ENCODE measurements at places on chromosomes 12 and 14.

DNA sequence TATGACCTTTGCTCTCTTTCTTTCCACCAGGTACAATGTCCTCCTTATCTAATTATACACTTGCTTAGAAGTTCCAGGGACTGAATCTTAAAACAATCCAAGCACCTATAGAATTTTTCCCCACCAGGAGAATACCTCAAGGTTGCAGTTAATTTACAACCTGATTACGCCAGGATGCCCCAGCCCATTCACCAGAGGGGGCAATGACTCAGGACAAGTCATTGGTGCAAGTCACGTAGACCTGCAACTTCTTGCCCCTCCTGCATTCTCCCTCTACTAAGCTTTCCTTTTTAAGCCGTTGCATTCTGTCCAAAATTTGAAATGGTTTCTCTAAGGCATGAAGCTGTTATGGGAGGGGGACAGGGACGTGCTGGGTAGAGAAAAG lies 111.1 kb upstream of the SCAF11 start:
- no peak for DNase-seq

DNA sequence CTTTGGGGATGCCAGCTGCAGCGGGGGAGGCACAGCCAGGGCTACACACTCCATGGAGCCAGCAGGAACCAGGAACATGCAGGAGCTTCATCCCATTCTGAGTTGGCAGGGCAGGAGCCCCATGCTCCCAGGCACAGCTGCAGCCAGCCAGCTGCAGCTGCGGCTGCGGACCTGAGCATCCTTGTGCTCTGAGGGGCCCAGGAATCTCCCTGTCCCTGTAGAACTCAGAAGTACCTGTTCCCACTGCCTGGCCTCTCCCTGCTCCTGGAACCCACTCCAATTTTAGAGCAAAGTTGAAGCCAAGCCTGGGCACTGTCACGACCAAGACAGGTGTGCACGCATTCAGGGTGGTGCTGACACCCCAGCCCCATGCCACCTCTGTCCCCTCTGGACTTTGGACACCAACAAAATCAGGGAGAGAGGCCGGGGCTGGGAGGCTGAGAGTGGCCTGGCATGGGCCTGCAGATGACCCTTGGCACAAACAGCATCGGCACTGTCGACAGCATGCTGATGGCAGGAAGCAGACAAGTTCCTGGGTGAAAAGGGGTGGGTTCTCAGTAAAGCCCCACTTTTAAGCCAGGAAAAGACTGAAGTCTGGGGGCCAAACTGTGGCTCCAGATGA lies 257.3 kb upstream of the LRFN5 start:
- DNase-seq = no peak

DNA sequence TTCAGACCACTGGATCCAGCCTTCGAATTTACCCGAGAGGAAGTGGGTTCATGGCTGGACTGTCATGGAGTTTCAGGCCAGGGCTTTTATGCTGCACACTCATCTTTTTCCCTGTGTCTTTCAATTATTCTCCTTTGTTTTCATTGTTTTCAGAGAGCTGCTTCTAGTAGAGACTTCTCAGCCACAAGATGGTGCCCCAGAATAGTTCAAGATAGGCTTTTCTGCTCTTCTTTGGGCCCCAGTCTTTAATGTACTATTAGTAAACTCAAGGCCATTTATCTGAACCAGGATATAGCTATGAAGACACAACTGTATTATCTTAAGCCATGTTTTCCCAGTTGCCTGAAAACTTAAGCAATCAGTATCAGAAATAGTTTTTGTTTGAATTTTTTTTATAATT lies 30.4 kb upstream of the PSMA6 start:
- no peak for DNase-seq

DNA sequence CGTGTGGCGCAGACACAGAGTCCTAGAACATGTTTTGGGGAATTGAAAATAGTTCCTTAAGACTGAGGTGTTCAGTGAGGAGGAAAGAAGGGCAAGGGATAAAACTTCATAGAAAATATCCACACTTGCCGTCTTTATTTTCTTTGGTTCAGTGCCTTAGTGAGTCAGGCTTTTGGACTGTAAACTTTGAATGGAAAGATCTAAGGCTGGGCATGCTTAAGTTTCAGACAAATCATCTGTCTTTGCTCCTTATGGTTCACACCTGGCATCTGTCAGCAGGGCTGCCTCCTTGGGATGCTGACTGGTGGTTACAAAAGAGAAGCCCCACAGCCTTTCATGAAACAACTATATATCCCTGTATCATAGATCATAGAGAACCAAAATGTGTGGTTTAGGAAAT lies 136.3 kb upstream of the PRICKLE1 start:
- no peak for DNase-seq

GRCh38 chr14:94582851-94583250 lies 1.6 kb downstream of the SERPINA5 start:
- no peak for DNase-seq

- DNase-seq = no peak
Measured at GRCh38 chr14:33062881-33063280, 124.2 kb downstream of the NPAS3 start.

GRCh38 chr12:28413460-28414109 lies 223.3 kb downstream of the CCDC91 start:
- DNase-seq = no peak

- no peak for DNase-seq
Measured at GRCh38 chr12:112112409-112113133, 4.0 kb upstream of the NAA25 start.

DNA sequence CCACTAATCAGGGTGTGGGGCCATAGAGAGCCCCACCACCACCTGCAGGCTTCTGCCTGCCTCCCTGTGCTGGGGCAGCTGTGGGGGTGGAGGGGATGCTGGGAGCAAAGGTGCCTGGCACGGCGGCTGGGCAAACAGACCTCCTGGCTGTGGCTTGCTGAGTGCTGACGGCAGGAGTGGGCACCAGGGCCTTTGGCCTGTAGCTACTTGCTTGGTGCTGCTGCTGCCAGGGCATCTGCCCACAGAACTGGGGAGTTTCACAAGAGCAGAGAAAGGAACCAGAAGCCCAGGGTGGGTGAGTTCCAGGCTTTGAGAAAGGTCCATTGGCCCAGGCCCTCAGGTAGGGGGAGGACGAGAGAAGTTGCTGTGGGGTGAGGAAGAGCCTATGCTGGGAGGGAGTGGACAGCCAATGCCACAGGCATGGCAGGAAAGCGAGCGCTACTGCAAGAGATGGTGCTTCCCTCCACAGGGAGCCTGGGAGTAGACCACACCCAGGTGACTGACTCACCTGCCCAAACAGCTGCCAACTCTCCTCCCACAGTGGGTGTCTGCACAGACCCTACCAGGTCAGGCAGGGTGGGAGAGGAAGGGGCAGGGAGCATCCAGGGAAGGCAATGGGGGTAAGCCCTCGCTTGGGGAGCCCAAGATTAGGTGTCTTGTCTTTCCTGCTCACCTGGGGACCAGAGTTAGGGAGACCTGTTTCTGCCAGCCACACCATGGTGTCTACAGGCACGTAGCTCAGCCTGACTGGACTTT lies 39.0 kb upstream of the HDAC7 start:
- DNase-seq = no peak

- no peak for DNase-seq
Measured at GRCh38 chr12:113224955-113225354, 3.7 kb downstream of the TPCN1 start.

DNA sequence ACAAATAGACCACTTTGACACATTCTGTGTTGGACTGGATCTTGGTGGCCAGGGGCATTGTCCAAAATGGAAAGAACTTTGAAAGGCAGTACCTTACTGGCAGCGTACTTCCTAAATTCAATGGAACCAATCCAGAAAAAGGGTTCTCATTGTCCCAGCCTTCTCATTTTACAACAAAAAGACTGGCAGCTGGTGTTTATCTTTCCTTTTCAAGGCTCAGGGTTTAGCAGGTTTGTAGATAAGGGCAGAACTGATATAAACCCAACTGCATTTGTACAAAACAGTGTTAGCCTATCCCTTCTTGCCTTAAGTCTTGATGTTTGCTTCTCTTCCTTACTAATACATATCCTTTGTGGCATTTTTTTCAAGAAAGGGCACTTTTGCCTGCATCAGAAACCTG lies 7.7 kb downstream of the THAP2 start:
- no peak for DNase-seq

- no peak for DNase-seq
Measured at GRCh38 chr12:45284096-45284901, 68.4 kb downstream of the ANO6 start.
